ENCODE measurements at places on chromosomes 16 and 17.

GRCh38 chr17:50461550-50462132 lies 7.0 kb downstream of the CHAD start:
- no peak for DNase-seq

- no peak for DNase-seq
Measured at GRCh38 chr16:54504372-54504771, 217.8 kb upstream of the IRX3 start.

DNA sequence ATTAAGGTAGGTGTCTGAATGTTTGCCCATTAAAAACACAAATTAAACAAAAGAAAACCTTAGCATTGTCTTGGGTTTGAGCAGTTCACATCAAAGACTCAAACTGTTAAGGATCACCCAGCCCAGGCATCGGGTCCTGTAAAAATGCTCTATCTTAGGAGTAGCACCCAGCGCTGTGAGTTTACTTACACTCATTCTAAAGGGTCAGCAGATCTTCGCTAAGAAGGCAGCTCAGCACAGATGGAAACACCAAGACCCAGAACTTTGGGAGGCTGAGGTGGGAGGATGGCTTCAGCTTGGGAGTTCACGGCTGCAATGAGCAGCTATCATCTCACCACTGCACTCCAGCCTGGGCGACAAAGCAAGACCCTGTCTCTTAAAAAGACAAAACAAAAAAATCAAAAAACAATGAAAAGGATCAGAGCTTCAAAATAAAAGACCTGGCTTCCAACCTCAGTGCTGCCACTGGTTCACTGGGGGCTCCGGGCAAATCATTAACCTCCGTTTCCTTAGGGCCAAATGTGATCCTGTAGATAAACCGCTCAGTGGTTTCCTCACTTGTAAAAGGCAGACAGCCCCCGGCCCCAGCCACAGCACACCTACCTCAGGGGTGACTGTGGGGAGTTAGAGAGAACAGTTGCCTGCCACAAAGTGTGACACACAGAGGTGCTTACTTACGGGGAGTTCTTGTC lies 11.1 kb downstream of the COG1 start:
- DNase-seq: no peak

DNA sequence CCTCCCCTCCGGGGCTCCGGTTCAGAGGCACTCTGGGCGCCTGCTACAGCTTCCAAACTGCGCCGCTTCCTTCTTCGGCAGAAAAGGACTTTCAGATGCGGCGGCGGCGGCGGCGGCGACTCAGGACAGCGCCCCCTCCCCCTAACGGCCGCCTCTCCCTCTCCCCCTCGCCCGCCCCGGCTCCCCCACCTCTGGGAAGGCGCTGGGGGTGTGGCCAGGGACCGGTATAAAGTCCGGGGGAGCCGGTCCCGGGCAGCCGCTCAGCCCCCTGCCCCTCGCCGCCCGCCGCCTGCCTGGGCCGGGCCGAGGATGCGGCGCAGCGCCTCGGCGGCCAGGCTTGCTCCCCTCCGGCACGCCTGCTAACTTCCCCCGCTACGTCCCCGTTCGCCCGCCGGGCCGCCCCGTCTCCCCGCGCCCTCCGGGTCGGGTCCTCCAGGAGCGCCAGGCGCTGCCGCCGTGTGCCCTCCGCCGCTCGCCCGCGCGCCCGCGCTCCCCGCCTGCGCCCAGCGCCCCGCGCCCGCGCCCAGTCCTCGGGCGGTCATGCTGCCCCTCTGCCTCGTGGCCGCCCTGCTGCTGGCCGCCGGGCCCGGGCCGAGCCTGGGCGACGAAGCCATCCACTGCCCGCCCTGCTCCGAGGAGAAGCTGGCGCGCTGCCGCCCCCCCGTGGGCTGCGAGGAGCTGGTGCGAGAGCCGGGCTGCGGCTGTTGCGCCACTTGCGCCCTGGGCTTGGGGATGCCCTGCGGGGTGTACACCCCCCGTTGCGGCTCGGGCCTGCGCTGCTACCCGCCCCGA lies at the start of gene IGFBP4:
Gene IGFBP4, plus strand, starts transcription at position 255 of the 792 bp plus-strand sequence. Its CDS starts 286 bp downstream, at position 541.
- peak; percentile 75 for DNase-seq

DNA sequence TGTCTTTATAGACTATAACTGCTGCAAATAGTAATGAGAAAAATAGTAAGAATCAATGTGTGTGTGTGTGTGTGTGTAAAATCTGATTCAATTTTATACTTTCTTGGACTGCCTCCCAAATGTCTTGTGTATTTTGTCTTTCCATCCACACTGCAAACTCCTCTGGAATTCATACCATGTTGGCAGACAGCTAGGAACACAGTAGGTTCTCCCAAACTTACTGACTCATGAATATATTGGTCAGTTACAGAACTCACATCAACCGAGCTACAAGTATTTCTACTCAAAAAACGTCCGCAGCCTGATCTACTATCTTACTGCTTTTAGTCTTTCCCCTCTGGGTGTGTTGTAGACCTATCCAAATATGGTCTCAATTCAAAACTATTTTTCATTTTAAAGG lies 542.7 kb upstream of the PSMD7 start:
- peak; percentile 30 for DNase-seq

- DNase-seq: no peak
Measured at GRCh38 chr16:15658149-15658548, 8.1 kb downstream of the NDE1 start.

- no peak for DNase-seq
Measured at GRCh38 chr16:50675686-50676610, 5.2 kb downstream of the SNX20 start.

DNA sequence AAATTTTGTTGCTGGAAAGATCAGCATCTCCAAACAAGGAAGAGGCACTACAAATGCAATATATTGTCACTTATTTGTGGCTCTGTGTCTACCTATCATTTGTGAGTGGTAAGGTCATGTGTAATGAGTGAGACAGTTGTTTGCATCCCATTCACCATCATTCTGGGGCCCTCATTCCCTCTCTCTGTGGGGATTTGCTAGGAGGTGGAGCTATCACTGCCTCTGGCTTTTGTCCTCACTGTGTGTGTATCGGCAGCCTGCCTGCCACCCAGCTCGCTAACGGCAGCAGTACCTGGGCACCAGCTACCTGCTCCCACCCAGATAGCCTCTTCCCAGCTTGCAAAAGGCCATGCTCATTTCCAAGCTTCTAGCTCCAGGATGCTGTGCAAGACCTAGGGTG lies 379.2 kb upstream of the ZFHX3 start:
- DNase-seq: no peak

GRCh38 chr17:45924332-45924820 lies 30.0 kb downstream of the MAPT start:
- no peak for DNase-seq

GRCh38 chr16:14527411-14528044 lies 102.5 kb downstream of the PARN start:
- peak; percentile 78 for DNase-seq

DNA sequence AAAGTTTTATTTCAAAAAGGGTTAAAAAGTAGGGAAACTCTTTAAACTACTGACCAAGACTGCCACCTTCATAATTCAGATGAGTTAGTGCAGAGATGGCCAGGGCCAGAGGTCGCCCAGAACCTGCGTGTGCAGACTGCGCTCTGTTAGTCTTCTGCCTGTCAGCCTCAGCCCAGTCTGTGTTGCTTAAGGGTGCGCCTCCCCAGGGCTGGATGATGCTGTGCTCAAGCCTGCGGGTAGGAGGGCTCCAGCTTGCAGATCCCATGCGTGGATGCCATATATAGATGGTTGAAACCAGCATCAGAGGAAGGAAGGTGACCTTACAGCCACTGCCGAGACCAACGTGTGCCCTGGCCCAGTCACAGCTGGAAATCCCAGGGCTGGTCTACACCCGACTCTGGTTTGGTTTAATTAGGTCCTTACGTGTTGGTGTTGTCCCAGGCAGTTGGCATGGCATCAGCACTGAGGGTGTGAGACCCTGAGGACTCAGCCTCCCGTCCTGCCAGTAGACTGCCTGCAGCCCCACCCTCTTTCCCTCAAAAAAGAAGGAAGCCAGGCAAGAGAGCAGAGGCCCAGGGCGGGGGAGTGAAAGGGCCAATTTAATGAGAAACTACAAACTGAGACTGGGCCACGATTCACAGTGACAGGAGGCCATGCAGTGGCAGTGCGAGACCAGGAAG lies 27.7 kb downstream of the CDIP1 start:
- DNase-seq: no peak

GRCh38 chr16:29876217-29876593 lies 13.2 kb upstream of the CDIPT start:
- DNase-seq: no peak

DNA sequence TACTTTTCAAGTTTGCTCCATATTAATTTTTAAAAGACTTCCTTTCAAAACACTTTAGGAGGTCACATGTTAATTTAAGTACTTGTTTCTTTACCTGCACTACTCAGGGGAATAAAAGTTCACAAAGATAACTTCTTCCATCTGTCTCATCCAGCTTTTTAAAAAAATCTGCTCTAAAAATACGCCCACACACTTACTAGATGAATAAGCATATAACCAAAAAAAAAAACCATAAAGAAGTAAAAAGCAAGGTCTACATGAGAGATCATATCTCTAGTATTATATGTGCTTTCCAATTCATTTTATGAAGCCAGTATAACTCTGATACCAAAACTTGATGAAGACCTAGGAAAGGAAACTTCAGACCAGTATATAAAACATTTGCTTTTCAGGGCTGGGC lies 17.2 kb downstream of the SKAP1 start:
- DNase-seq: no peak

- peak; percentile 20 for DNase-seq
Measured at GRCh38 chr16:73890186-73891128, 406.2 kb upstream of the PSMD7 start.

DNA sequence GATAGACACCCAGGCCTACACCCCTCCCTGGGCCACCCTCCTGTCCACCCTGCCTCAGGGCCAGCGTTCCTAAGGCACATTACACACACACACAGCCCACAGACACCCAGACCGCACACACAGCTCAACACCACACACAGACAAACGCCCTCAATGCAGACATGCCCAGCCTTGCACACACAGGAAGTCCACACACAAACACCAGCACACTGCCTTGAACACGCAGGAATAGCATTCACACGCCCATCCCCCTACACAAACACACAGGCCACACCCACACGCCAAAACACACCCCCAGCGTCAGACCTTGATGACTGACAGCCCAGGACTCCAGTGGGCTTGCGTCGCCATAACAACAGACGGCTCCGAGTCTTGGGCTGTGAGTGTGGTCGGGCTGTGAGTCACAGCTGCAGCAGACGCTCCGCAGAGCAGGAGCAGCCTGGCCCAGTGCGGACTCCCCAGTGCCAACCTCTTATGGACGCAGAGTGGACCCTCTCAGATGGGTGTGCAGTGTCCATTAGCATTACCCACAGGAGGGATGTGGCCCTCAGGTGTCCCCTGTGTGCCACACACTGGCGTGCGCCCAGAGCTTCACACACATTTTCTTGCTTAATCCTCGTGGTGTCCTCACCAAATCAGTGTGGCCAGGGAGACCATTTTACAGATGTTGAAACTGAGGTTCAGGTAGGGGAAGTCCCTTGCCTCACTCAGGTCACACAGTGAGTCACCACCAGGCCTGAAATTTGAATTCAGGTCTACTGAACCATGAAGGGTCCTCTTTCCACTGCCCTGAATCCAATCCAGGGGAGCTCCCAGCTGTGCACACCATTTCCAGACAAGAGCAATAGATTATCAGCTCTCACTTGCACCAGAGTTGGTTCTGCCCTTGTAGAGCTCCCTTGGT lies 17.8 kb upstream of the RAI1 start:
- peak; percentile 97 for DNase-seq

DNA sequence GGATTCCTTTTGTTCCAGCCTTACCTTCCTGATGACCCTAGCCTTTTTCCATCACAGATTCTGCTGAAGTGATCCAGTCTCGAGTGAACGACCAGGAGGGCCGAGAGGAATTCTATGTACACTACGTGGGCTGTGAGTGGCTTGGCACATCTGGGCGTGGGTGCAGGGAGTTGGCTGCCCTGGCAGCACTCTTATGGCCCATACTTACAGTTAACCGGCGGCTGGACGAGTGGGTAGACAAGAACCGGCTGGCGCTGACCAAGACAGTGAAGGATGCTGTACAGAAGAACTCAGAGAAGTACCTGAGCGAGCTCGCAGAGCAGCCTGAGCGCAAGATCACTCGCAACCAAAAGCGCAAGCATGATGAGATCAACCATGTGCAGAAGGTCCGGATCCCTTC lies 2.7 kb downstream of the KAT8 start:
- DNase-seq: no peak

DNA sequence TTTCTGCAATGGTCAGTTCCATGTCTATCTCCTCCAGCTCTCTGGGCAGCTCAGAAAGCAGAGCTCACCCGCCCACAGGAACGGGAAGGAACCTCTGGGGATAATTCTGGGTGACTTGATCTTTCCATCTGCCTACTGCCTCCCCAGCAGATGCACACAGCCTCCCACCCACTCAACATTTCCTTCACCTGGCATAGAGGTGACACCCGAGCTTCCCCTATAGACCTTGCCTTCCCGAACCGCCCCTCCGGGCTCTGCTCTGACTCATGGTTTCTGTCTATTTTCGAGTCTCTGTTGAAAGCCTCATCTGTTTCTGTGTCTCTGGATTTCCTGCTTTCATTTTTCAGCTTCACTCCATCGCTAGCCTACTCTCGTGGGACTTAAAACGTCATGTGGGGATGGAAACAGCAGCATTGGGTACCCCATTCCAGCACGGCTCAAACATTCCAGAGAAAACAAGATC lies 11.4 kb downstream of the GGA3 start:
- peak; percentile 67 for DNase-seq

Measured in fibroblast of upper back skin (primary cell).